ENCODE measurements at places on chromosomes 11 and 22. TPM values are rescaled to one million over a fixed set of nuclear protein-coding genes. Genes with fewer than 3 reads are reported as not detected.
A peak's percentile ranks its signal among the peaks of the same experiment; 100 is the strongest.

DNA sequence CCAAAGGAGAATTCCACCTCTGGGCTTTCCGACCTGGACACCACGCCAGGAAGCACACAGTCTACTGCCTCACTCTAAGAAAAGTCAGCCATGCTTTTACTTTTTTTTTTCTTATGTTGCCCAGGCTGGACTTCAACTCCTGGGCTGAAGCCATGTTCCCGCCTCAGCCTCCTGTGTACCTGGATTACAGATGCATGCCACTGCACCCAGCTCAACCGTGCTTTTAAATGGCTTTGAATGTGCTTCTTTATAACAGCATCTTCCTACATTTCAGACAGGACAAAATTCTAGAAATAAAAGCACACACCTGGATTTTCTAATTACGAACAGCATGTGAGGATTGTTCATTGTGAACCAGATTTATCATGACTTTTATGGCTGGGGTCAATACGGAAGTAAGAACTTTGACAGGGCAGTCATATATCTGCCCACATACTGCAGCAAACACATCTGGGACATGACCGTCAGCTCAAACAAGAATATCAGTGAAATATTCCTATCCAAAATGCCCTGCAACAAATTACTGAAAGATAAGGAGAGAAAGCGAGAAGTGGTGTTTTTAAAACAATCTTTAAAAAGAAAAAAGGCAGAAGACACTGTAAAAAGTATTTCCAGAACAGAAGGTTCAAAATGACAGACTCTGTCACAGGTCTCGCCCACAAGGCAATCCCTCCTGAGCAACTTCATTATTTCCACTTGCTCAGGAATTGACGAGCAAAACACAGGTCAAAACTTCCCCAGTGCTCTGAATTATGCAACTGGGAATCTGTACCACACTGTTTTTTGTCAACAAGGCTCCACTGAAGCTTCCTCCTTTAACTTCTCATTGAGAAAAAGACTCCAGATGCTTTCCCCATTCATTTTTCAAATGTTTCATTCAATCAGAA lies 42.1 kb downstream of the PACSIN2 start:
- DNase-seq = no peak

SLC22A6 gene
- not detected for total RNA-seq

AMOTL1 gene
- 60.1 TPM for total RNA-seq

GRCh38 chr22:31119026-31119717 lies 3.6 kb upstream of the INPP5J start:
- peak; percentile 82 for DNase-seq

RPS6KB2 gene
- 23.2 TPM for total RNA-seq

DNA sequence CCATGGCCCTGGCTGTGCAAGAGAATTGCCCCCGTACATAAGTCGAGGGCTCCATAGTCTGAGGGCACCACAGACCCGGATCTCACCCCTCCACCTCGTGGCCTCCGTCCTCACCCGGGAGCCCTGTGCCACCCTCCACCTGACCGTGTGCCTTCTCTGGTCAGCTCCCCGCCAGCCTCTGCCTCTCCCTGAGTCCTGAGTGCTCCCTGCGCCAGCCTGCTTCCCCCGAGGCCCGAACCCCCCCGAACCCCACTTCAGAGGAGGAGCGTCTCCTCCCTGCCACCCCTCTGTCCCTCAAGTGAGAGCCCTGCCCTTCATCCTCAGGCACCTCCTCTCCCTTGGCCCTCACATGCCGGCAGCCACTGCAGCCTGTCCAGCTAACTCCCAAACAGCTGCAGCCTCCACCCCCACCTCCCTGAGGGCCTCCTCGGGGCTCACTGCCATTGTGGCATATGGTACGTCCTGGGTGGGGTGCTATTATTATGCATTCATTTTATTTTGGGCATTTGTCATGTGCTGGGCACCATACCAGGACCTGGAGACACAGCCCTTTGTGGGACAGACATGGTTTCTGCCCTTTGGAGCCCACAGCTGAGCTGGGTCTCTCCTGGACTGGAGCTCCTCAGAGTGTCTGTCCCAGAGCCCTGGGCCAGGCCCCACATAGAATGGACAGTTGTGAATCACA lies 67.2 kb downstream of the MYO7A start:
- no peak for DNase-seq

ABCC8 gene
- total RNA-seq = 3.9 TPM

GRCh38 chr11:19988598-19988997 lies 171.7 kb downstream of the DBX1 start:
- peak; percentile 66 for DNase-seq

Measured in cardiac septum (tissue), 1 donor.